Esophagus squamous epithelium (tissue), 5 donors: ENCODE measurements at places on chromosomes 13 and 19.

DNA sequence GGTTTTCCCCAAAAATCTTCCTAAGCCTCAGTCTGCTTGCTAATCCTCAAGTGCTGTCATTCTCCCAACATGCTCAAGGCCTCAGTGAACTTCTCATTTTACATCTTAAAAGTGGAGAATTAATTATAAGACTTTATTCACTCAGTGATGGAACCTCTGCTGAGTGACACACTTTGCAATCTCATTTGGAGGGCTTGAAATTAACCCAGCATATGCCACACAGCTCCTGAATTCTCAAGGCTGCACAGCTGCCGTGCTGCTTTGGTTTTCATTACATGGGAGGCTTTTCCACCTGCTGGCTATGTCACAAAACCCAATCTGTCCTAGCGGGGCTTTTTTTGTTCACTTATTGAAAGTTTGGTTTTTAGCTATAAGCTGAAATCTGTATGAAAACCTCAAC, 28.3 kb upstream of the SERPINE3 start:
- DNase-seq, result no peak

- no peak for DNase-seq
These were observed 16.1 kb downstream of the PCDH8 start for GRCh38 chr13:52832313-52832712.

DNA sequence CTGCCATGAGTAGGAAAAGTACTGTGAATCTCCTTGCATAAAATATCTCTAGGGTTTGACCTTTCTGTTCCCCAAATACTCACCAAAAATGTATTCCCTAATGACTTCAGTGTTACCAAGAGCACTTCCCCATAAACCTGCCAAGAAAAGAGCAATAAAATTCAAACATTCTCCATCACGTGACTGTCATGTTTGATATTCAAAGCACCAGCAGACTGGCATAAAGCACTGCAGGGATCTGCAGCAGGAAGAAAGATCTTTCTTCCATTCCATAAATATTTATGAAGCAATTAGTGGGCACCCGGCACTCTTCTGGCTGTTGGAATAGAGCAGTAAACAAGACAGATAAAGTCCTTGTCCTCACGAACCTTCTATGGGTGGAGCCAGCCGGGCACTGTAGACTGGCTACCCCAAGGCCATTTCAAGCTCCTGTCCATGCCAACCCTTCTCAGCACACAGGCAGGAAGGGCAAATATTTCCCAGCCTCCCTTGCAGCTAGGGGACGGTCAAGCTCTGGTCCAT, 20.3 kb downstream of the PLA2G4C start:
- no peak for DNase-seq

DNA sequence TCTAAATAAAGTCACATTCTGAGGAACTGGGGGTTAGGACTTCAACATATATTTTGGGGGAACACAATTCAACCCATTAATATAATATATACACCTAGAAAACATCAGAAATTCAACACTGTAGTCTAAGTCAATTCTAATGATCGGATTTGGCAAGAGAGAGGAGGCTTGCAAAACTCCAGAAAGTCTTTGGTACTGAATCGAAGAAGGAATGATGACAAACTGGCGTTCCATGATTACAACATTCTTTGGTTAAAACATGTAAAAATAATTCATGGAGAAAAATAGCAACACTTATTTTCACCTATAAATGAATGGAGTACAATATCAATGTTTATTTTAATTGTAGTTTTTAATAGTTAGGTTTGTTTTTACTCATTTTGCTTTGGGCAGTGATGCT, 62.4 kb downstream of the MBNL2 start:
- DNase-seq, result no peak

GRCh38 chr13:100526318-100527000, 62.1 kb downstream of the GGACT start:
- no peak for DNase-seq

- no peak for DNase-seq
These were observed 13.3 kb downstream of the ELL start for GRCh38 chr19:18508585-18508984.

- no peak for DNase-seq
These were observed 21.9 kb downstream of the GRIN2D start for GRCh38 chr19:48415395-48415794.

DNA sequence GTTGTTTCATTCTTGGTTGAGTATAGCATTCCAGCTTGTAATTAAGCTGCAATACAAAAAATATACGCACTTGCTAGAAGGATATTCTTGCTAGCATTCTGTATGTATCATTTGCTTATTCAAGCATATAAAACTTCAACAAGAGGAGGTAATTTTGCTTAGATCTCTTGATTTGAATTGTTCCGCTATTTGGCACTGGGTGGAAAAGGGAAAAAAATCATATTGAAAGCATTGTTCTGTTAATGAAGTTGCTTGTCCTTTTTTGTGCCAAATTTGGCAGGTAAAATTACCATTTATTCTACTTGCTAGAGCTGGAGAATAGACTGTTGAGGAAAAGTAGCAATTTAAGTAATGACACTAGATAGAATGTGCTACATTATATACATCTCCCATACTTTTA, 190.2 kb downstream of the GGACT start:
- no peak for DNase-seq

DNA sequence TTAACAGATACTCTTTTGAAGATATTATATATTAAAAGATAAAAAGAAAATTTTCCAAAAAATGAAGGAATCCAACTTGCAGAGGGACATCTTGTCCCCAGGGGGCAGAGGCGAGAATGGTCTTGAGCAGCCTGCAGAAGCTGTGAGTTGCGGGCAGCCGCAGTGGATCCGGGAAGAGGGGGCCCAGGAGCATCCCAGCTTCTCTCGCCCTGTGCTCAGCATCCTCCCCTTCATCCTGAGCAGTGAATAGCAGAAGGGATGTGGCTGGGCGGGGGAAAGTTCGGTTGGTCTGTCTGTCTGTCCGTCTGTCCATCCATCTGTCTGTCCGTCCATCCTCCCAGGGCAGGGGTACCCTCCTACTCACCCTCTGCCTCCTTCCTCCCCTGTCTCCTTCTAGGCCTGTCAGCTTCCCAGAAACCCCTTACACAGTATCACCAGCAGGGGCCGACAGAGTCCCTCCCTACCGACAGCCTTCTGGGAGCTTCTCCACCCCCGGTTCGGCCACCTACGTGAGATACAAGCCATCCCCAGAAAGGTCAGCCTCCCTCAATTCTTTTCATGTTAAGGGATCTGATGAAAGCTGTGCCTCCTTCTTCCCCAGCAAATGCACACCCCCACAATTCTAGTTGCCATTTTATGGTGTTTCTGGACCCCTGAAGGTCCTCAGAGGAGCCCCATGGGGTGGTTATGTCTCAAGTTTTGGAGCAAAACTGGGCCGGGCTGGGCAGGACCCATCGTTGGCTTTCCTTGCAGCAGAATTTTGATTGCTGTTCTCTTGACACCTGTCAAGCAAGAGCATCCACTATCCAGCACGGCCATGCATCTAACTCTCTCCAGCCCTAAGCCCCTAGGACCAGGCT, 81.6 kb downstream of the DPF1 start:
- no peak for DNase-seq

- no peak for DNase-seq
These were observed 540.8 kb downstream of the OLFM4 start for GRCh38 chr13:53569453-53569852.

GRCh38 chr13:98237331-98237730, 60.3 kb upstream of the RNF113B start:
- no peak for DNase-seq

DNA sequence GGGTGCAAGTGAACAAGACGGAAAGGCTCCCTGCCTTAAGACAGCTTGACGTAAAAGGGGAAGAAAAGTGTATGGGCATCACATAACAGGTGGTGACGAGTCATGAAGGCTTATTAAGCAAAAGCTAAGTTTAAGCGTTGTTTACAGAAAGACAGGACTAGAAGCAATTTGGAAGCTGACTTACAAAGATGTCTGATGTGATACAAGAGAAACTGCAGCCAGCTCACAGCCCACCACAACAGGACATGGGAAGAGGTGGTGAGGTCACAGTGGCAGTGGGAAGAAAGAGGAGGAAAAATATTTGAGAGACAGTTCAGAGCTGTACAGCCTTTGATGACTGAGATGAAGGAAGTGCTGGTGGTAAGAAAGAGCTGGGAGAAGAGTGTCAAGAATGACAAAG, 181.6 kb downstream of the KLF12 start:
- DNase-seq, result no peak

- no peak for DNase-seq
These were observed 107.2 kb downstream of the CACNA1A start for GRCh38 chr19:13398780-13399726.

- no peak for DNase-seq
These were observed 205.0 kb upstream of the RFC3 start for GRCh38 chr13:33612641-33613638.

- DNase-seq, result no peak
These were observed 305.8 kb downstream of the MTUS2 start for GRCh38 chr13:29125934-29126424.

- DNase-seq, result no peak
These were observed 3.1 kb downstream of the SLC17A7 start for GRCh38 chr19:49438261-49438660.

GRCh38 chr13:21884965-21885567, 214.2 kb downstream of the FGF9 start:
- no peak for DNase-seq

- no peak for DNase-seq
These were observed 4.3 kb downstream of the ZNF114 start for GRCh38 chr19:48274173-48274572.
